ENCODE measurements at places on chromosomes 6 and 20.

GRCh38 chr6:122063076-122063475 is 336.4 kb upstream of the HSF2 start:
- peak; percentile 28 for DNase-seq

DNA sequence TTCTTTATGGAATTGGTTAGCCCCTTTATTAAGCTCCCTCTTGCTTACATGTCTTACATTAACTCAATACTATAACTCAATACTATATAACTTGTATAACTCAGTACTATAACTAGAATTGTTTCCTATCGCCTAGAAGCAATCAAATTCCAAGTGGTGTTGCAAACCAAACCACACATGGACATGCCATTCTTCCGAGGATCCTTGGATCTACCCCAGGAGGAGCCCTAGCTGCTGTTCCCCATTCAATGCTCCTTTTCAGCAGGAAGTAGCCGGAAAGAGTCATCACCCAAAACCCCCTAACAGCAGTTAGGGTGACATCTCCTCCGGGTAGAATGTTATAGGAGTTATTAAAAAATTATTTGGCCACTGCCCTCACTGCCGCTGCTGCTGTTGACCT is 40.5 kb downstream of the PLN start:
- DNase-seq, result no peak

GRCh38 chr6:14738933-14739332 is 506.9 kb upstream of the JARID2 start:
- peak; percentile 5 for DNase-seq

DNA sequence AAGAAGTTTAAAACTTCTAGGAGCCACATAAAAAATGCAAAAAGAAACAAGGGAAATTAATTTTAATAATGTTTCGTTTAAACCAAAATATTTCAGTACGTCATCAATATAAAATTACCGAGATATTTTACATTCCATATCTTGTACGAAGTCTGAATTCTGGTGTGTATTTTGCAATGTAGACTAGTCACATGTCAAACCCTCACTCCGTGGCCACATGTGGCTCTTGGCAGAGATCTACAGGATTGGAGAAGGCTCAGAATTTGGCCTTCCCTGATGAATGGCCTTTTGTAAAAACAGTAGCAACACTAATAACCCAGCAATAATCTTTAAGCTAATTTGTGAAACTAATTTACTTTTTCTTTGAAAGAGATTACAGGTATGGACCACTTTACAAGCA is 217.1 kb downstream of the PRL start:
- DNase-seq, result no peak

All from NCI-H1417 (cell line).